ENCODE measurements at places on chromosomes 2 and 18.

DNA sequence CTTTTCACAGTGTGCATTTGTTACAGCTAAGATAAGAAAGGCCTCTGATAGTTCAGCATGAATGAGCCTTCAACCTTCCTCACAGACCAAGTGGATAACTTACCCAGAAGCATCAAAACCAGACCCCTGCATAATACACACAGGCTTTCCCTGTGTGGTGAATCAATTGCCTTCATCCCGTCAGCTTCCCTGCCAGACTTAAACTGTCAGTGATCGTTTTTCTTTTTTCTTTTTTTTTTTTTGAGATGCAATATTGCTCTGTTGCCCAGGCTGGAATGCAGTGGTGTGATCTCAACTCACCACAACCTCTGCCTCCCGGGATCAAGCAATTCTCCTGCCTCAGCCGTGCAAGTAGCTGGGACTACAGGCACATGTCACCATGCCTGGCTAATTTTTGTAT lies 20.5 kb upstream of the SLC35F5 start:
- no peak for DNase-seq

DNA sequence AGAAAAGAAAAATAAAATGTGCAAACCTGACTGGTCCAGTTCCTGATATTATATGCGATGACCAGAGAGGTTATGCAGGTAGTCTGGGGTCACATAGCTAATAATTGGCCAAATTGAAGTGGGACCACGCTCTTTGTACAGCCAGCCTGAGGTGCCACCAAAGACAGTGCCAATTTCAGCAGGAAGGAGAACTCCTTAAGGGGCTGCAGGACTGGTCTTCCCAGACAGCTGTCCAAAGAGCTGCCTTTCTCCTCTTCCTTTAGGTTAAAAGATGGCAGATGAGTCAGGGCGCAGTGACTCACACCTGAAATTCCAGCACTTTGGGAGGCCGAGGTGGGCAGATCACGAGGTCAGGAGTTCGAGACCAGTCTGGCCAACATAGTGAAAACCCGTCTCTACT lies 95.5 kb downstream of the ACKR3 start:
- no peak for DNase-seq

DNA sequence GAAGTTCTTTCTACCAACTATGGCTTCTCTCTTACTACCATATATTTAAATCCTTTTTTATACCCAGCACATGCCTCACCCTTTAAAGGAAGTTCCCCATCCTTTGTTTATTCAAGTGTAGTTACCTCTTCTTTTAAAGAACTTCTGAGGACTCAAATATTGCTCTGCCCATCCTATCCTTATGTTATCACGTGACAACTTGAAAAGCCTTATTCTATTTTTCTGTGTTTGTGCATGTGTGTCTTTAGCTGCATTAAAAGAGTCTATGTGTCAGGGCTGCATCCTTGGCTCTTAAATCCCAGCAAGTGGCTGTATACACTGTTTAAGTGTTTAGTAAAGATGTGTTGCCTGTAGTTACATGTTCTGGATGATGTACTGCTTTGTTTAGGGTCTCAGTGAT lies 22.5 kb downstream of the FSHR start:
- DNase-seq: no peak

- no peak for DNase-seq
Observed at GRCh38 chr2:44880125-44880483, 61.4 kb upstream of the SIX3 start.

- DNase-seq: no peak
Observed at GRCh38 chr2:210072493-210072892, 70.1 kb downstream of the RPE start.
